ENCODE measurements at places on chromosomes 7 and 10.
A peak's percentile ranks its signal among the peaks of the same experiment; 100 is the strongest.

GRCh38 chr7:11655163-11655562 is 176.8 kb downstream of the THSD7A start:
- no peak for DNase-seq

GRCh38 chr10:100374200-100374655 is 27.2 kb downstream of the SCD start:
- DNase-seq: no peak

DNA sequence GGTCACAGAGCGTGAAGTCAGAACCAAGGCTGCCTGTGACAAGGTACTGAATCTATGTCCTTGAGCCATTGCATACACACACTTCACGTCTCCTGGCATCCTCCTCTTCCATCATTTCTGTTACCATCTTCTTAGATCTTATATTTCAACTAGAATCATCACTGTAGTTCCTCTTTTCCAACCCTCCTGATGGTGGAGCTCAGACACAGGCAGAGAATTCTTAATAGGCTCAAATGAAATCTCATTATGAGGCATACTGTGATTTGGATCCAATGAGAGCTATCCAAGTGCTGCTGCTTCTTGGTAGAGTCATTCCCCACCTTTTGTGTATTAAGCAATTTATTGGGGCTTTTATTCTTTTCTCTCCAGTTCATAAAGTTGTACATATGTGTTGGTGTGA is 113.2 kb downstream of the CALCR start:
- DNase-seq: no peak

DNA sequence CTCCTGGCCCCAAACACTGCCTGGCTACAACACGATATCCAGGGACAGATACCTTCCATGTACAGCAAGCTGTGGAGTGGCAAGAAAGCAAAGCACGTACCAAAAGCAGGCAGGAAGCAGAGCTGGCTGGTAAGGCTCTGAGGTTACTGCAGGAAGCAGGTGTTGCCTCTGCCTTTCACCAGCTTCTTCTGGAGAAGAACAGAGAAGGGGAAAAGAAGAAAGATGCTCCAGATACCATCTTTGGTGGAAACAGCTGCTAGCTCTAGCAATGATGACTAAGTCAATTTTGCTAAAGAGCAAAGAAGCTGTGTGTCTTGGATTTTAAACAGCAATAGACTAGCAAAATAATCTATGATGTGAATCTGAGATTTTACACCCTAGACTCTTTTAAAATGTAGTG is 34.9 kb upstream of the PRSS1 start:
- DNase-seq: no peak

- peak; percentile 19 for DNase-seq
These were observed 123.6 kb downstream of the RNF32 start for GRCh38 chr7:156764016-156764669.

GRCh38 chr10:102247734-102248133 is 2.4 kb downstream of the GBF1 start:
- DNase-seq: no peak

- no peak for DNase-seq
These were observed 544.3 kb downstream of the TNS3 start for GRCh38 chr7:47037607-47038006.

DNA sequence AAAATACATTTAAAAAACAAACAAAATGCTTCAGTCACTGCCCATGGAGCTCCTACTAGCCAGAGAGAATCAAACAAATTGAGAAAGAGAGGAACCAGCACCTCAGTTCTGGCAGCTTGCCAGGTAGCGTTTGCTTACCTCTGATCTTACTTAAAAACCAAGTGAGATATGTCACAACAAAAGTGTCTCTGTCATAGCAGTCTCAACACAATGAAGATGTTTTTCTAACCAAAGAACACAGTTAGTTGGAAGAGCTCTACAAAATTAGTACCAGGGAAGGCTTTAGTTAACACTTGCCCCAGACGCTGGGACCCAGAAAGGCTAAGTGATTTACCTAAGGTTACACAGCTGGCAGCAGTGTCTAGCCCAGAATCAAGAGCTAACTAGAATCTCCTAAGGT is 3.4 kb downstream of the DOCK4 start:
- no peak for DNase-seq
